WTC11 (cell line): ENCODE measurements at places on chromosomes 2 and 18.

DNA sequence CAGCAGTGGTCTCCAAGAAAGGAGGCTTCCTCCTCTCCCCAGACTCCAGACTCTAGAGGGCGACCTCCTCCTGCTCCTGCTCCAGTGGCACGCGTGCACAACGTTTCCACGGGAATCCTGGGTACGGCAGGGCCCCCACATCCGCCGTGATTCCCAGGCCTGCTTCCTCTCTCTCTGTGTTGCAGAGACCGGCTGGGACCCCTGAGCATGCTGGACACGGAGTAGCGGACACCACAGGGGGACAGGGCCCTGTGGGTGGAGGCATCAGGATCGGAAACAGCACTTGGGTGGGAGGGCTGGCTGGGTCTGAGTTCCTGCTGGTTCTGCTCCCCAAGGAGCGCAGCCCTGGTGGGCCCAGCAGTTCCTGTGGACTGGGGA is 75.9 kb upstream of the SLC35G4 start:
- DNase-seq, result no peak

DNA sequence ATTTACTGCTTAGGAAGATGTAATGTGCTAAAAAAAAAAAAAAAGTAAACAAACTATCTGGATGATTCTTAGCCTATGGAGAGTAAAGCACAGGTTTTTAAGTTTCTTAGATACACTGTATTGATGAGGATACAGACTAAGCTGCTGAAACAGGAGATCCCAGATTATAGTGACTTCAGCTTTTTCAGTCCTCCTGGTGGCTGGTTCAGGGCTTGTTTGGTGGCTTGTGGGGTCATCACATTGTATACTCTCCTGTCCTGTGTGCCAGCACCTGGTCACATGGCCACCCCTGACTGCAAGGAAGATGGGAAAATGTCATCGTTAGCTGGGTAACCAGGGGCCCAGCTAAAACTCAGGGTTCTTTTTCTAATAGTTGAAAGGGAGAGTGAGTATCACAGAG is 31.4 kb downstream of the RAB31 start:
- DNase-seq, result no peak

GRCh38 chr18:8095947-8096570 is 513.2 kb upstream of the RAB12 start:
- no peak for DNase-seq

DNA sequence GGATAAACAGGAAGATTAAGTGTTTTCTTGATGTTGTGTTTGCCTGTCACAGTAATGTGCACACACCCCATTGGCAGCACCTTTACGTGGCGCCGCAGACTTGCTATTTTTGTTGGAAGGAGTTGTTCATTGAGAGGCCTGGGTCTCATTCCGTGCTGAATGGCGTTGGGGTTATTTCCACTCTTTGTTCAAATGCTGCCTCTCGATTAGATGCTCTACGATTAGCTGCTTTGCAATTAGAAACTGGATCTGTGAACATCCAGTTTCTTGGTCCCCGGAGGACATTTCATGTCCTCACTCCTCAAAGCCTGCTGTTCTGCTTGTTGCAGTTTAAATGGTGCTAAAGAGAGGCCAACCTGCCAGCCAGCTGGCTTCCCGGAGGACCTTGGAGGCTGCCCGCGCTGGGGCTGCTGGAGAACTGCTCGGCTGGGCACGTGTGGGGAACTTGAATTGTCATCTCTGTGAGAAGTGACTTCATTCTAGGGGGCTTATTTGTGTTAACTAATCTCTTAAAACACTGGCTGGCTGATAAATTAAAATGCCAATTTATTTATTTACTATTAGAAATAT is 117.4 kb upstream of the NABP1 start:
- DNase-seq, result no peak

GRCh38 chr2:52939250-52939649 is 828.4 kb upstream of the CHAC2 start:
- no peak for DNase-seq

DNA sequence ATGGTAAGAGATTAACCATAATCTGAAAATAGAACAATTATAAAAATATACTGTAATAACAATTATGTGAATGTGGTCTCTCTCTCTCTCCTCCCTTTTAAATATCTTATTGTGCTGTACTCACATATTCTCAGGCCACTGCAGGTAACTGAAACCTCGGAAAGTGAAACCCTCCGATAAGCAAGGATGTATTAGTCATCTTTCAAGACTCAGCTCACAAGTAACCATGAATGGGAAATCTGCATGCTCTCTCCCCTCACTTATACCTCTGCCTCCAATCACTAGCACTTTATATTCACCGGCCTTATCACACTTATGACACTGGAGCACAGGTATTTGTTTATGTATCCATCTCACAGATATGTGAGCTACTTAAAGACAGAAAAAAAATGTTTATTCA is 139.7 kb downstream of the LRP2 start:
- no peak for DNase-seq

DNA sequence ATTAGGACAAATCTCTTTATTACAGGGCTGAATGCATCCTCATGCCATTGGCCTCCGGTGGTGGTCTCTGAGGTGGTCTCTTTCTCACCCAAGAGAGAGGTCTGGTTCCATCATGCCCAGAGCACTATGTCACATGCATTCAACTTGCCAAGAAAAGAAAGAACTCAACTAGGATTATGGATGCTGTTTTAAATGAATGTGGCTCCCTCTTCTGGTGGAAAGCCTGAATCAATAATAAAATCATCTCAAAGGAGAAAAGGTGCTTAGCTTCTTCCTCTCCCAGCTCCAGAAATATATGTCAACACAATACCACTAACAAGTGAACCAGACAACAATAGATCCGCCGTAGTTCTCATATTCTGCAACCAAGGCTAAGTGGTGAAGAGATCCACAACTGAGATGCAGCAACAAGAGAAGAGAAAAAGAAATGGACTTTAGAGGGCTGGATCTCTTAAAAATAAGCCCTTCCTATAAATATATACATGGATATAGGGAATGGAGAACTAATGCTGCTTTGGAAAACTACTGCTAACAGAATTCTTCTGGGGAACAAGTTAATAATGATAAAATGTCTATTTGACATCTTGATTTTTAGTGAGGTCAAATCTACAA is 396.8 kb downstream of the NCKAP5 start:
- no peak for DNase-seq

- no peak for DNase-seq
Observed at GRCh38 chr2:84380875-84381274, 78.2 kb downstream of the SUCLG1 start.
